ENCODE measurements at places on chromosomes 13 and 19. TPM values are rescaled to one million over a fixed set of nuclear protein-coding genes. Genes with fewer than 3 reads are reported as not detected.

DNA sequence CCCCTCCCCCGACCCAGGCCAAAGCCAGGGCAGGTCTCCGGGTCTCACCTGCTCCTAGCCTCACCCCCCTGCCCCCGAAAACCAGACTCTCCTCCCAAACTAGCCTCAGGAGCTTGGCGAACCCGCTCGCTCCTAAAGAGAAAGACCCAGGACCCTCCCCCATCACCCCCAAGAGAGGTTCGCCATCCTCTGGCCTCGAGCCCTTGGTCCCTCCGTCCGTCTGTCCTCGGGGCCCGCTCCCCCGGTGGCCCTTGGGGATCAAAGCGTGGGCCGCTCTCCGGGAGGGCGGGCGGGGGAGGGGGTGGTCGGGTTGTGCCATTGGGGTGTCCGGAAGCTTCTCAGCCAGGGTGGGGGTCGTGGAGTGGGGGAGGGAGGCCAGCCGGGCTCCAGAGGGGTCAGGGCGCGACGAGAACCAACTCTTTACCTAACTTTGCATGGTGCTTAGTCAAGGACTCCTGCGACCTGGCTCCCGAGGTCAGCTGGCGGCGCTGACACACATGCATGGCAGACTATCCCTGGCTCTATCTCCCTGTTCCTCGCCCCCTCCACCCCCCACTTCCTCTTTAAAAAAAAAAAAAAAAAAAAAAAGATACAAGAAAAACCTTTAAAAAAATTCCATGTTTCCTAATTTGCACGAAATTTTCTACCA lies 15.6 kb downstream of the SMIM24 start:
- no peak for DNase-seq

- DNase-seq = no peak
Measured at GRCh38 chr13:109836629-109837607, 50.5 kb upstream of the IRS2 start.

DNA sequence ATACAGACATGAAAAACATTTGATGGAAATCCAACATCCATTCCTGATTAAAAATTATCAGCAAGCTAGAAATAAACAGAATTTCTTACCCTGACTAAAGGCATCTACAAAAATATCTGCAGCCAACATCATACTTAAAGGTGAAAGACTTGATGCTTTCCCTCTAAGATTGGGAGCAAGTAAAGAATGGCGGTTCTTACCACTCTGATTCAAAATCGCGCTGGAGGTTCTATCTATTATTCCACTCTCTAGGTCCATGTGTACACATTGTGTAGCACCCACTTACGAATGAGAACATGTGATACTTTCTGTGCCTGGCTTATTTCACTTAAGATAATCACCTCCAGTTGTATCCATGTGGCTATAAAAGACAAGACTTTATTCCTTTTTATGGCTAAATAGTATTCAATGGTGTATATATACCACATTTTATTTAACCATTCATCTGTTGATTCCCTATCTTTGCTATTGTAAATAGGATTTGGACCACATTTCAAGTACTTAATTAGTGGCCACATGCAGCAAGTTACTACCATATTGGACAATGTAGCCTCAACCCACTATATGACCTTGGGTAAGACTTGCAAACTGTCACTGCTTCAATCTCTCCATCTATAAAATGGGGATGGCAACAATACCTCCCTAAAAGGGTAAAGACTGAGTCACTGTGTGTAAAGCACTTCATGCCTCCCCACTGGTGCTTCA lies 38.4 kb upstream of the CYP2A7 start:
- no peak for DNase-seq

DNA sequence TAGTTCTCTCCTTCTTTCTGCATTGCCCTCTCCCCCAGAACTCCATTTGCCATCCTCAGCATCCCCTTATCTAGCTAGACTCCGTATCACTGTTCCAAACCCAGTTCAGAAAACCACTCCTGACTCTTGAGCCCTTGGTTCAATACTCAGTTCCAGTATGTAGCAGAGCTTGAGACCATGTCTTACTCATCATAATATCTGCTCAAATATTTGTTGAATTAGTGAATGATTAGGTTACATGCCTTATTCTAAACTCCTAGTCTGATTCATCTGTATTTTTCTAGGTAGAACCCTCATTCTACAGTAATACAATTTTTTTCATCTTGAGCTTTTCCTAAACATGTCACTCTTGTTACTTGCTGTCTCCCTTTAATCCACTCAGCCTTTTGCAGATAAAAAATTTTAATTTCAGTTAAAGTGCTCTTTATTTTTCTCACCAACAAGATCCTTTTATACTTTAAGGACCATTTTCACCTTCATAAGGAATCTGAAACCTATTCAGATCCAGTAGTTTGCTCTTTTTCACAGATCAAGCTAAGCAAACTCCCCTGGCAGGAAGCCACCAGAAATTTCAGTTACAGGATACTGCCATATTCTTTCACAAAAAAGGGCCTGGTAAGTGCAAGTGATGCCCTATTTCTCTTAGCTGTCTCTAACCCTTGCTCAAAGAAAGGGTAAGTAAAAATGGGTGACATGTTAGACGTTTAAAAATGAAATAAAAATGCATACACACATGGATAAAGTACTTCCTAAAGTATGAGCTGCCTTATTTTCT lies 23.1 kb upstream of the INTS6 start:
- no peak for DNase-seq

The SIGLEC5 gene
- total RNA-seq = 0.49 TPM

The SLC8A2 gene
- total RNA-seq = 0.49 TPM

DNA sequence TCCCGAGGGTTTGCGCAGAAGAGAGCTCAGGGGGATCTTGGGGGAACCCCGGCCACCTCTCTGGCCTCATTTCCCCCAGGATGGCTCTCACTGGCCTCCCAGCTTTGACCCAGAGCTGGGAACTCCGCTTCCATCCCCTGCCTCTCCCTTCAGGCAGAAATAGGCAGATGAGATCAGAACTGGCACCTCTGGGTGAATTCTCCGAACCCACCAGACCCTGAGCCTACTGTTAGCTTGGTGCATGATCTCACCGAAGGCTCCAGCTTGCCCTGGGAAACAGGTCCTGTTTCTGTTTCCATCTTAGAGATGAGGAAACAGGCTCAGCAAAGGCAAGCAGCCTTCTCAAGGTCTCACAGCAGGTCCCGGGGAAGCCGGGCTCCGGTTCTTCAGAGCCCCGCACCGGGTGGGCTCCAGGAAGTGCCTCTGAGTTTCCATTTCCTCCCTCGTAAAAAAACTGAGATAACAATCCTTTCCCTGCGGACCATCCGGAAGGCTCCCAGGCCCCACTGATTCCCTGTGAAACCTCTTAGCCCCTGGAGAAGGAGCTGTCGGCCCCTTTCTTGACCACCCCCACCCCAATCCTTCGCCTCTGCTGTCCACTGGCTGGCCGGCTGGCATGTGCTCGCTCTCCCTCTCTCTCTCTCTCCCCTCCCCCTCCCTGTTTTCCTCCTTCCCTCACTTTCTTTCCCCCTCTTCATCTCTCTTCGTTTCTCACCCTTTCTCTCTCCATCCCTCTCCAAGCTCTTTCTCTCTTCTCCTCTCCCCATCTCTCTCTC lies 2.1 kb downstream of the NECTIN2 start:
- DNase-seq = no peak

- DNase-seq = no peak
Measured at GRCh38 chr13:80251403-80251802, 89.5 kb downstream of the SPRY2 start.

The B3GLCT gene
- total RNA-seq = 8.1 TPM

All from vagina (tissue), 2 donors.